ENCODE measurements at places on chromosomes 1 and 21.

- DNase-seq: no peak
Observed at GRCh38 chr1:25425098-25426085, 4.8 kb upstream of the RHCE start.

DNA sequence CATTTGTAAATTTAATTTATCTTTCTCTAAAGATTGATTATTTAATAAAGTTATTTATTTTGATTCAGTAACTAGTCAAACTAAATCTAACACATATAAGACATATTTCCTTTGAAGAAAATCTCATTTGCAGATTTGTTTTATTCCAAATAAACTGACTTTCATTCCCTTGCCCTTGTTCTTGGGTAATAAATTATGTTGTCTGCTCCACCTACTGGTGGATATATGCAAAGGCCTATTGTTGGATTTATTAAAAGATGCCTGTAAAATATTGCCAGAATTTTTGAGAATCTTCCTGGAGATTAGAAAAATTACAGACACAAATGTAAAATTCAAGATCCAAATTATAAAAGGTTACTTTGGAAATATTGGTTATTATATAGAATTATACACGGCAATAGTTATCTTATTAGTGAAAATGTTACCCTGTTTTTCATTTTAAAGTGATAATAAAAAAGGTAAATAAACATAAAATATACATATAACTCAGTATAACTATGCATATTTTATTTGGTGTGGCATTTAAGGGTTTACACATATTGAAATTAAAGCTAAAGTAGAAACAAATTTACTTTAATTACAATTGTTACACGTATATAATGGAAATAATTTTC is 116.1 kb downstream of the SPATA17 start:
- DNase-seq: no peak

DNA sequence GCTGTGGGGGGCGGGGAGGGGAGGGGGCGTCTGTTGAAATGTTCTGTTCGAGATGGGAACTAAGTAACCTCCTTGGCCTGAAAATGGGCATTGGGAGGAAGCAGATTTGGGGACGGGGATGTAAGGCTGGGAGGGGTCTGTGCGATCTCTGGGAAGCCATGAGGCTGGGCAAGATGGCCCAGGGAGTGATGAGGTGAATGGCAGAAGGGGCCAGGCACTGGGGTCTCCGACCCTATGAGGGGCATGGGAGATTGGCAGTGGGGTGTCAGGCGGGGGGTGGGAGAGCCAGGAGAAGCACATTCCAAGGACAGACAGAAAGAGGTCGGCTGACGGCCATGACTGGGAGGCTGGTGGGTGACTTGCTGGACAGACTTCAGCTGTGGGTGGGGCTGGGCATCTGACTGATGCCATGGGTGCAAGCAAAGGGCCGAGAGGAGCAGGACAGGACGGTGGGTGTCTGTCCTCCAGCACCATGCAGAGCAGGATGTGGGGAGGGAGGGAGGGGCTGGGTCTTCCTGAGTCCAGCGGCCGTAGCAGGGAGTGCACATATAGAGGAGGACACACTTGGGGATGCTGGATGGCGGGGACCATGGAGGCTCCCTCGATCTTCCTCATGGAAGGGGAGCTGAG is 30.0 kb upstream of the COL18A1 start:
- no peak for DNase-seq

GRCh38 chr1:184379111-184379752 is 7.6 kb upstream of the C1orf21 start:
- no peak for DNase-seq

DNA sequence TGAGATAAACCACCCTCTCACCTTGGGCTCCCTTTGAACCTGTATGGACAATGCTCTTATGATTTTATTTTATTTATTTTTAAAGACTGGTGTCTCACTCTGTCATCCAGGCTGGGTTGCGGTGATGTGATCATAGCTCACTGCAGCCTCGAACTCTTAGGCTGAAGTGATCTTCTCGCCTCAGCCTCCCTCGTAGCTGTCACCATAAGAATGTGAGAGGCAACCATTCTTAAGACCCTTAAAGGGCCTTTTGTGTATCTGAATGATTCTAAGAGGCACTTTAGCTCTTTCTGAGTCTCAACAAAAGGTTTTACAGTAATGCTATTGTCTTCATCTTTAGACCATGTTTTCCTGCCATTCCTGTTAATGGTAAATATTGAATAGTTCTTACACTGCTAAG is 67.0 kb downstream of the IVNS1ABP start:
- DNase-seq: no peak
